ENCODE measurements at places on chromosomes 6 and 20.

- no peak for DNase-seq
Observed at GRCh38 chr20:53683506-53683905, 89.9 kb upstream of the ZNF217 start.

- DNase-seq = peak; percentile 68
Observed at GRCh38 chr6:109690373-109690736, 647 bp downstream of the AK9 start.

DNA sequence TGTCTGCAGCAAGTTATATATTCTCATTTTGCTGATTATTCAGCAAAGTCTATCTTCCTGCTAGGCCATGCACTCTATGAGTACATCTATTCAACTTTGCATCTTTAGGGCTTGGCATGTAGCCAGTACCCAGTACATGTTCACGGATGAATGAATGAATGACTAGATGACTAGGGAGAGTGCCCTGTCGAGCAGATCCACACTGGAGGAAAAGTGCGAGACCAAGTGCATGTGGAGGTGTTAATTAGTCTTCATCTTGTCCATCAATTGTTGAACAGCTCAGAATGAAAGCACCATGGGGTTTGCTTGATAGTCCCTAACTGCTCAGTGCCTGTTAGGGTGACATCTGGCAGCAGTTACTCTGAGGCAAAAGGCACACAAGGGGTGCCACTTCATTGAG, 30.4 kb downstream of the TM9SF4 start:
- no peak for DNase-seq

DNA sequence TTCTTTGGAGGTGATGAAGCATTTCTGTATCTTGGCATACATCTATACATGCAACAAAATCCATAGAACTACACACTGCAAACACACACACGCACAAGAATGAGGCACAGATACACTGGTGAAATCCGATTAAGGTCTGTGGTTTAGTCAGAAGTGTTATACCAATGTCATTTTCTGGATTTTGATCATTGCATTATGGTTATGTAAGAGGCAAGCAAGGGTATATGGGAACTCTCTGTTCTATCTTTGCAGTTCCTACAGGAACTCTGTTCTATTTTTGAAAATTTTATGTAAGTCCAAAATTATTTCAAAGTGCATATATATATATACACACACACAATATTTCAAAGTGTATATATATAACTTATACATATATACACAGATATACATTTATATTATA, 101.7 kb downstream of the SYNDIG1 start:
- DNase-seq = no peak

GRCh38 chr6:75128878-75129570, 76.8 kb downstream of the COL12A1 start:
- no peak for DNase-seq

DNA sequence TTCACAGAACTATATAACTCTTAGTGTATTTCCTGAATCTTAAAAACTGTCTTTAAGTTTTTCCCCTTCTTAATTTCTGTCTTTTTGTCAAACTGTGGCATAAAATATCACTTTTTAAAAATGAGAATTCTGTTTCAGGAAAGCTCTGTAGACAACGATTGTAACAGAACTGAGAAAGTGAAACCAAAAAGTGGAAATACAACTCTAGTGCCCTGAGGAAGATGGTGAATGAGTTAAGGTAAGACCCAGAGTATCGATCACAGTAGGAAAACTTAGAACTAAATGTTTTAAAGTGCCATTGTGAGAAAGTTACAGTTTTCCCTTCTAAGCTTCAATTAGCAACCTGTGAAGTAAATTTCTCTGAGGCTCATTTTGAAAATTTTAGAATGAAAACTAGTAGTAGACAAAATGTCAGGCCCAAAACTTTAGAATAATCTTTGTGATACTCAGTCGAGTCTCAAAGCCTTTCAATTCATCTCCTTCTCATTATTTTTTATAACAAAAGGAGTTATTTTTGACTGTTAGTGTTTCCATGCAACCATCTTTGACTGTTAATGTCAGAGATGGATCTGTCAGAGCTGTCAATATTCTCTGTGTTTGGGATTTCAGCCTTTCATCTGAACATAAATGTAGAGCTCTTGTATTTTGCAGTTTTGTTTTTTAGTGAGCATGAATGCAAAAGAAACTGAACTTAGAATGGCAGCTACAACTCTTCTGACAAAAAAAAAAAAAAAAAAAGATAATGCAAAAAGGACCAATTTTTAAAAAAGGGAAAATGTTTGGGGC, 19.0 kb upstream of the TRDN start:
- no peak for DNase-seq

- DNase-seq = no peak
Observed at GRCh38 chr6:49906526-49906925, 40.2 kb upstream of the CRISP1 start.

DNA sequence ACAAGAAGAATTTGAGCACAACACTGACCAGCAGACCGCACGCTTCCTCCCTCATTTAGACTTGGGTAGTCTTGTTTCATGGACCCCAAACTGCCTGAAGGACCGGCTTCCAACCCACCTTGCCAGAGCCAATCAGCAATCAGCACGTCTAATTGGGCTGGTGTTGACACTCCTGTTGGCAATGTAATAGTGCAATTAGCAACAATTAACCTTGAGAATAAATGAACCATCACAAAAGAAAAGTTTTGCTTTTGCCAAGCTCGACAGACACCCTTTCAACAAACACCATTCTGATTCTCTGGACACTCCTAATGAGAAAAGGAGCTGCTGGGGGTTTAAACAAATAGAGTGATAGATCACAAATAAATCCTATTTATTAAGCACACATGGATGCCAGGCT, 61.0 kb downstream of the EDN3 start:
- DNase-seq = no peak

- no peak for DNase-seq
Observed at GRCh38 chr6:40597301-40597700, 10.1 kb upstream of the LRFN2 start.

GRCh38 chr6:80029470-80029869, 25.0 kb downstream of the TTK start:
- DNase-seq = no peak

DNA sequence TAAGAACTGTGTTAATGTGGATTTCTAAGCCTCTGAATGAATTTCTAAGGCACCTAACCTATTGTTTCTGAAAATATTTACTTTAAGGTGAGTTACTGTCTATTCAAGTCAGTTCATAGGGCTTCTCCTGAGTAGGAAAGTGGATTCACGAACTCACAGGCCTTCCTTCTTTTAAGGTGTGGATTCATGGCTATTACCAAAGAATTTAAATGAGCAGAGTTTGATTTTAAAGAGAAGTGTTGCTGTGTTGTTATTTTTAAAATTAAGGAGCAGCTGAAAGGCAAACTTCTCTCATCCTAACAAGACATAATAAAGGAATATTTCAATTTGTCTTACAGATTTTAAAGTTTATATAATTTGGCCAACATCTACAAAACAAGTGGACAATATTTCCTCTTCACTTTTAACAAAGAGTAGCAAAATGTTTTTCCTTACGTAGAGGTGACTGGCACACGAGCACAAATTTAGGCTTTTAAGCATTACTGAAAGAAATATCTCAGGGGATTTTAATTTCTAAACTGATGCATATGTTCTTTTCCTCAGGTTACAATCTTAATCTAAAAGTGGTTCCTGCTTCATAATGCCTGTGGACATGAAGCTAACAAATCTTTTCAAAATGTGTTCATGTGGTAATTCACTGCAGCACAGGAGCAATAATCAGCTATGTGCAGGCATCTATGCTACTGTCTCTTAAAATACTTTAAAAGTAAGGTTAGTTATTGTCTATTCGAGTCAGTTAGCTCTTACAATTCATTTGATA, 602 bp upstream of the TSPYL4 start:
- no peak for DNase-seq

- DNase-seq = no peak
Observed at GRCh38 chr20:62190639-62191411, 8.0 kb downstream of the MTG2 start.

DNA sequence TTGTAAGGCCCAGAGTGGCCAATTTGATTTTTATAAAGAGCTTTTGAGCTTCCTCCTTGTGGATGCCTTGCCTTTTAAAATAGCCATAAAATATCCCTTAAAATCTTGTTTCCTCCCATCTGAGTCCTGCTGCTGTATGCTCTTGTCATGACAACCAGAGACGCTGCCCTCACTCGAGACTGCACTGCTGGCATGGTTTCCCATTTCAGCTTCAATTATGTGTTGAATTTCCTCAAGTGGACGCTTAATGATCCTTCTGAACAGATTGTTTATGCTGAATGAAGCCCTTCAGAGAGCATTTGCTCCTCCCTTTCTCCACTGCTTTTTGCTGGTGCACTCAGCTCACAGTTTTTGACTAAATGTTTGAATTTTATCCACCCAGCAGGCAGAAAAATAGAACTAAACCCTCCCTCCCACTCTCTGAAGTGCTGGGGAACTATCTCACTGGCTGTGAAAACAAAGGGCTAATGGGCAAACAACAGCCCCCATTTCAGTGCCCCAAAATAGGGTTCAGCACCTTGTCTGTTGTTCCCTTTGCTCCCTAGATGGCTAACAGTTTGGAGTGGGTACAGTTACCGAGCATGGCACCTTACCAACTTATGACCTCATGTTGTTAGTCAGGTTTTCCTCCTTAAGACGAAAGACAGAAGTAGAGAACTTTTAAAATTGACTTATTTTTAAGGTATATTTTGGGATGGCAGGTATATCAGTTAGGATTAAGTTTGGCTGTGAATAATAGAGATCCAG, 45.5 kb upstream of the RNF8 start:
- DNase-seq = no peak

GRCh38 chr6:24640166-24640565, 5.8 kb downstream of the KIAA0319 start:
- DNase-seq = no peak

DNA sequence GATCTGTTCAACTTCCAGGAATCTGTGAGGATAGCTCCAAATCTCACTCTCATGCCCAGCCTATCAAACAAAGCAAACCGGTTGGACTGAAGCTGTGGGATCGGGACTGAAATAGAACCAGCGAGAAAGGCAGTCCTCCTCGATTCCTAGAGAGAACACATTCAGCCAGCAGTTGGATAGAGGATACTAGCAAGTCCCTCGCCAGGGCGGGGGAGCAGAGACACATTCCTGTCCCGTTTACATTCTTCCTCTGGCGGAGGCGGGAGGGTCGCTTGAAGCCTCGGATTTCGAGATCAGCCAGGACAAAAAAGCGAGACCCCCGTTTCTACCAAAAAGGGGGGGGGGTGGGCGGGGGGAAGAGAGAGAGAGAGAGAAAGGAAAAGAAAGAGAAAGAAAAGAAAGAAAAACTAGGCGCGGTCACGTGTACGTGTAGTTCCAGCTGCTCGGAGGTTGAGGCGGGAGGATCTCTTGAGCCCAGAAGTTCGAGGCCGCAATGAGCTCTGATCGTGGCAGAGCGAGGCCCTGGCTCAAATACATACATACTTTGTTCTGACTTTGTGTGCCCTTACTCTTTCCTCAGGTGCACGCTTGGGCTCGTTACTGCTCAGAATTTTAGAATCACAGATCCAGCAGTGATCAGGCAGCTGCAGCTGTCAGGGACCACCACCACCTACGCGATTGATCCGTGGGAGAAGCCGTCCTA, 19.5 kb downstream of the ZNF311 start:
- no peak for DNase-seq

- DNase-seq = no peak
Observed at GRCh38 chr6:107185391-107185970, 70.2 kb upstream of the BEND3 start.

DNA sequence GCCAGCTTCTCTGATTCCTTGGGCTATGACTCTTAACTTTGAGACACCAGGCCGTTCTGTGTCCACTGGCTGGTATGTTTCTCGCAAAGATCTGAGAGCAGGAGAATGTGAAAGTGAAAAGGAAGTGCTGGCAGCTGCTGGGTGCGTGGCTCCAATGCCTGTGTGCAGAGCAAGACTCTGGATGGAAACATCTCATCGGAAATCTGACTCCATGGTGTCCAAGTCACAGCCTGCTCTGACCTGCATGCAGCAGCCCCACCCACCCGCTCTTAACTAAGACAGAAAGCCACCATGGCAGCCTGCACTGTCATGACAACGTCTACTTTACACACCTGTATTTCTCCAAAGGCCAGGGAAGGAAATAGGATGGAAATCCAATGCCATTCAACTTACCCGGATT, 66.3 kb upstream of the MPC1 start:
- no peak for DNase-seq

- no peak for DNase-seq
Observed at GRCh38 chr6:33790379-33790778, 1.4 kb upstream of the LEMD2 start.

DNA sequence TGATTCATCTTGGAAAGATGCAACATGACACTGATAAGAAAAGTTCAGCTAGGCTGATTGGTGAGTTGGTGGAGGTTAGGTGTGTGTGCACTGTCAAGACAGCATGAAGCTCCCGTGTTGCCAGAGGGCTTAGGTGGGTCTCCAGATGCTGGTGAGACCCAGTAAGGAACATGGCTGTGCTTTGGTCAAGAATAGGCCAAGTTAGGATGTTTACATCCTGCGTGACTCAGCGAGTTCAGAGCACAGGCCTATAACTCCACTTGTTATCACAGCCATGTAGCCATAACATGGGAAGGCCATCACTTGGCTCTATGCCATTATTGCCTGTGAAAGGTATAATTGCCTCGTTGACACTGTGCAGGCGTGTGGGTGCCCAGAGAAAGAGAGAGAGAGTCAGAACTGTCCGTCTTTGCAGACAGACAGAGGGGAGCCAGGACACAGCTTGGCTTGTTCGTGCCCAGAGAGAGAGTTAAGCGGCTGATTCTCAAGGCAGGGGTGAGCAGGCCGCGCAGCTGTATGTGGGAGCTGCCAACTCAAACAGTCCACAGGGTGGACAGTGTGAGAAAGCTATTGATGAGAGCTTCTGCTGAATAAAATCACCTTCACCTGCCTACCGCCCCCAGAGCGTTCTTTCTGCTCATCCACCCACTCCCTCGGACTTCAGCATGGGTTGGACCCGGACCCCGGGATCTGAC, 43.5 kb downstream of the OR2B6 start:
- DNase-seq = no peak

DNA sequence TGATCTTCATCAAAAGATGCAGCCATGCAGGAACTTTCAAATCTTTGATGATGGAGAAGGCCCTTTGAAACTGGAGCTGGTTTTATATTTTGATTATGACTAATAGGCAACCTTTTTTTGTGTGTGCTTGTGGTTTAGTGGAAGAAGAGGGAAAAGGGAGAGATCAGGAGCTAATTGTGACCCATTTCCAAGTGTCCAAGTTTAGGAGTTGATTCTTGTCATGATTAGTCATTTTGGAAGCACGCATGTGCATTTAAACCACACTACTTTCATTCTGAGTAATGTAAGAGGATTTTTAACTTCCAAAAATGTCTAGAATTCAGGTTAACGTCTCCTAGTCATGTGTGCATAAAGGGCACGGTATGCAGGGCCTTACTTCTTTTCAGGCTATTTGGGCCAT, 3.5 kb downstream of the FOXO3 start:
- peak; percentile 15 for DNase-seq

GRCh38 chr6:43077333-43077809, 1.3 kb downstream of the PTK7 start:
- DNase-seq = no peak

GRCh38 chr6:135667691-135668455, 170.3 kb upstream of the AHI1 start:
- DNase-seq = no peak

- DNase-seq = no peak
Observed at GRCh38 chr6:8110117-8110721, 7.9 kb upstream of the EEF1E1 start.

Measured in stimulated activated CD4-positive, alpha-beta T cell treated with anti-CD3 and anti-CD28 coated beads, Interleukin-4, amount 100 ng/mL, for 24 hours (primary cell).